Activated CD4-positive, alpha-beta T cell treated with anti-CD3 and anti-CD28 coated beads for 24 hours (primary cell): ENCODE measurements at places on chromosomes 6 and 20.

GRCh38 chr6:31621320-31621939 is 915 bp downstream of the PRRC2A start:
- no peak for DNase-seq

DNA sequence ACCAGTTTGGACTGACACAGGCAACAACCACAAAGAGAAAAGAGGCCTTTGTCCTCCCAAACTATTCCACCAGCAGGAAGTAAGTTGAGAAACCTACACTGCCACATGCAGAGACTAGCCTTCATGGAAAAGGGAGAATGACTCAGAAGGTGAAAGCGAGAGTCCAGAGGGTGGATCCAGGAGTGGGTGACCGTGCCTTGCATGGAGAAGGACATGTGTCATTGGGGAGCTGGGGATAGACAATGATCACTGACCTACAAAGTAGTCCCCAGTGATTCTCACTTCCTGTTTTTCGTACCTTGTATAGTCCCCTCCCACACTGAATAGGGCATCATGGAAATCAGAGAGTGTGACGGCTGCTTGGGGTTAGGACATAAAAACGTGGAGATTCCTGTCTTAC is 91.9 kb downstream of the MYLK4 start:
- no peak for DNase-seq

- DNase-seq = no peak
These were observed 158.7 kb upstream of the ZNF184 start for GRCh38 chr6:27631609-27631916.

DNA sequence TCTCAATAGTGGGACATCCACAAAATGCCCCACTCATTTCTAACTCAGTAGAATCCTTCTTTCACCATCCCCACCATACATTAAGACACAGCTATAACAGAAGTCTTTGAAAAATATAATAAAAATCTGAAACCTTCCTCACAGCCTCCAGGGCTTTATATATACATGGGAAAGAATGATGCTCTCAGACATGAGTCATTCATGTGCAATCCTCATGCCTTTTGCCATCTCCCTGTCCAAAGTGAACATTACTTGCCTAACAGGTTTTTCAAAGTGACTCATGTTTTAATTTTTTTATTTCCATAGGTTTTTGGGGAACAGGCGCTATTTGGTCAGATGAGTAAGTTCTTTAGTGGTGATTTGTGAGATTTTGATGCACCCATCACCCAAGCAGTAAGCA is 162.7 kb downstream of the RALGAPA2 start:
- DNase-seq = no peak

- DNase-seq = no peak
These were observed 16.0 kb upstream of the TAAR1 start for GRCh38 chr6:132675002-132675401.

DNA sequence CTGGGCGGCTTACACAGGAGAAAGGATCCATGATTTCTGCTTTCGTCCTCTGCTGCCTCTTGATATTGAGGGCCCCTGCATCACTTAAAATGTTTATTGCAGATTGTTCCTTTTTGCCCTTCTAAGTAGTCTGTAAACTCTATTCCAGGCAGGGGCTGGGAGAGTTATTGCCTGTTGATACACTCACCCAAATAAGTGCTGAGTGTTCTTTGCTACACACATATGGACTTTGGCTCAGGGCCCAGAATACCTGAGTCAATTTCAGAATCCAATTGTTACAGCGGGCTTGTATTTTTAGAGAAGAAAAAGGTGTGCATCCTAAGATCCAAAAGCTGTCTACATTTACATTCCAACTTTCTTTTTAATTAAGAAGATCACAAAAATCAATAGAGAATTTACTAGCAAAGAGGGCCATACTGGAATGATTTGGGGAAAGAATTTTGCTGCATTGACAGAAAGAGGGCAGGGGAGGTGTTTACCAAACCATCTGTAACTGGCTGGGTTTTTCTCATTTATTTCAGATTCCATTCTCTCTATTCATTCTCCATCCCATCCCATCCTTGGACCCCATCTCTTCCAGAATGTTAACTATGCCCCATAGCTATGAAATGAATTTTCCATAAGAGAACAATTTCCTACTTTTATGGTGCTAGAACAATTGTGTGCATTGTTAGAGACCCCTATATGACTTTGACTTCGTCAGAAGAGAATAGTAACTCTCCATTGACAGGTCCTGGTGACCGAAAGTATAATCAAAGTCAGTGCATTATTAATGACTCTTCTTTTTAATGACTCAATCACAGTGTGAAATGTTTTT is 959.9 kb upstream of the FLRT3 start:
- DNase-seq = no peak

DNA sequence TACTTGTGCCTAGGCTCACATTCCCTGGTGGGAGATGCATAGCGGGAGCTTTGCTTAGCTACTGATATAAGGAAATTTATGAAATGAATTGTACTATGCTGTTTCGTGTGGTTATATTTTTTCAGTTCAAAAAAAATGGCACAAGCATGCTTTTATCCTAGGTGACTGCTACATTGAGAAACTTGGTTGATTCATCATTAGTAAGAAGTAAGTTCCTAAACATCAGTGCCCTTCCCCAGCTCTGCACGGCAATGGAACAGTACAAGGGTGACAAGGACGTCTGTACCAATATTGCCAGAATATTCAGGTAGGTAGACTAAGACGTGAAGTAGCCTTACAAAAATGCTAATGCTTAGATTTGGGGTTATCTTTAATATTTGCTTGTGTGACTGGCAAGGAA is 79.7 kb downstream of the ARMC2 start:
- no peak for DNase-seq

DNA sequence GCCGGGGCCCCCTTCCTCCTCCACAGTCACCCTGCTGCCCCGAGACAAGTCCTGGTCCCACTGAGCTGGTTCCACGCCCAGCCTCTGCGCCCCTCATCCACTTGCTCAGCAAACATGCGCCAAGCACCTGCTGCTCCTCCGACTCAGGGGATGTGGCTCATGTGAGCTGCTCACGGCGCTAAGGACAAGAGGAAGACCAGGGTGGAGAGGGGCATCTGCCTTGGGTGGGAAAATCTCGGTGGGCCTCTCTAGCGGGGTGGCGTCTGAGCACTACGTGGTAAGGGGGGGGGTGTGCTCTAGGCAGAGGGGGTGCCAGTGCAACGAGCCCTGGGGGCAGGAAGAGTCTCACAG is 4.5 kb downstream of the LAMA5 start:
- no peak for DNase-seq

DNA sequence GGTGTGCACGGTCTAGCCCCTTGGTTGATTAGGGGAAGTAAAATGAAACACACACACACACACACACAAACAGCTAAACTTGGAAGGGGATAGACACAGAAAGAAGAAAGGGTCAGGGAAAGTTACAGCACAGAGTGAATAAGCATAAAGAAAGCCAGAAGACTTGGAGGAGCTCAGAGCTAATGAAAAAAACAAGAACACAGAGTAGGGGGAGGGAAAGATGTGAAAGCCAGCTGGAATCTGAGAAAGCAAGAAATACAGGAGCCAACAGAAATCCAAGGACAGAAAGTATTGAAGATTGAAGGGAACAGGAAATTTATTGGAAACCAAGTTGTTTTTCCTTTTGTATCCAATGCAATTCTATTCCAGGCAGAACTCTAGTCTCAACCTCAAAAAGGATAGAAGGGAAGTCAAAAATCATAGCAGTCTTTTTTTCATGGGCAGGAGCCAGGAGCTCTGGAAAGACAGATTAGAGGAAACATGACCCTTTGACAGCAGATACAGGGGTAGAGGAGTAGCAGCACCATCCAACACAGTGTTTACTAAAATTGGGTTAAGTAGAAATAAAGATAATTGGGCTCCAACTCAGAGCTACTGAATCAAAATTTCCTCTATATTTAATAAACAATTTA is 10.1 kb downstream of the HMGCLL1 start:
- DNase-seq = no peak

GRCh38 chr6:36781669-36782068 is 57.6 kb downstream of the CPNE5 start:
- DNase-seq = no peak

DNA sequence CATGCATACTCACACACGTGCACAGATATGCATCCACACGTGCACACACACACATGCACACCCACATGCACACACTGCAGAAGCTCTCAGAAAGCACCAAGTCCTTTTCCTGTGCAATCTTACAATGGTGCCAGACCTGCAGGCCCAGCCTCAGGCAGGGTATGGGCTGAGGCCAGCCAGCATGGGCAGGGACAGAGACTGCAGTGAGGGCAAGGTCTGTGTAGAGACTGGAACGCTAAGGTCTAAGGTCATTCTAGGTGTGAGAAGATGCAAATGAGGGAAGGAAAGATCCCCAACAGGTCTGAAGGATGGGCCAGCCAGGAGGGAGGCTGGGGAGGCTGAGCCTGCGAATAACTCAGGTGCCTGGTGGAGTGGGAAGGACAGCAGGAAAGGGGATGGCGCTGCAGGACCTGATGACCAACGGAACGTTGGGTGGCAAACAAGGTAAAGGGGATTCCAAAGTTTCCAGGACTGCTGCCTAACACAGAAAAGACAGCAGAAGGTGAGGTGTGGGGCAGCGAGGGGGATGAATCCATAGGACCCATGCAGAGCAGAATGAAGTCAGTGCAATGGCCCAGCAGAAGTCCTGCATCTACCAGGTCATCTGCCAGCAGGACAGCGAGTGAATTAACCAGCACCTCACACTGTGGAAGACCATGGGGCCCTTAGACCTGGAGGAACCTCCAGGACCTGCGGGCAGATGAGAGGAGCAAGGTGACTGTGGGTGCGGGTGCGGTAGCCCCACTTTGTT is 67.0 kb downstream of the ABHD12 start:
- no peak for DNase-seq

DNA sequence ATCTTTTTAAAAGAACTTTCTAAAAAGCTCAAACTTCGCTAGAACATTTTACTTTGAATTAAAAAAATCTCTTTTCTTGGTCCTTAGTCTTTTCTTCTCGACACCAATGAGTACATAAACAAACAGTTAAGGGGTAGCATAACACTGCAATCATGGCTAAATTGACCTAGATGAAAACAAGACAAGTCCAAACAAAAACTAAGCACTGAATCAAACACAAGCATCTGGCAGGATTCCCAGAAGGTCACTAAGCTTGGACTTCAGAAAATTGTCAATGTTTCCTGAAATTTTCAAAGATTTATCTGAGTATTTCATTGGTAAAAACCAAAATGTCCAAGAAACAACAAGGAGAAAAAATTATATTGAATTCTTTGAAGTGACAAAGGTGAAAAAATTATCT is 5.0 kb downstream of the COL21A1 start:
- DNase-seq = no peak

- no peak for DNase-seq
These were observed 110.1 kb downstream of the BMP2 start for GRCh38 chr20:6877633-6878032.

- DNase-seq = peak; percentile 51
These were observed 114.7 kb upstream of the BACH2 start for GRCh38 chr6:90411292-90411781.

DNA sequence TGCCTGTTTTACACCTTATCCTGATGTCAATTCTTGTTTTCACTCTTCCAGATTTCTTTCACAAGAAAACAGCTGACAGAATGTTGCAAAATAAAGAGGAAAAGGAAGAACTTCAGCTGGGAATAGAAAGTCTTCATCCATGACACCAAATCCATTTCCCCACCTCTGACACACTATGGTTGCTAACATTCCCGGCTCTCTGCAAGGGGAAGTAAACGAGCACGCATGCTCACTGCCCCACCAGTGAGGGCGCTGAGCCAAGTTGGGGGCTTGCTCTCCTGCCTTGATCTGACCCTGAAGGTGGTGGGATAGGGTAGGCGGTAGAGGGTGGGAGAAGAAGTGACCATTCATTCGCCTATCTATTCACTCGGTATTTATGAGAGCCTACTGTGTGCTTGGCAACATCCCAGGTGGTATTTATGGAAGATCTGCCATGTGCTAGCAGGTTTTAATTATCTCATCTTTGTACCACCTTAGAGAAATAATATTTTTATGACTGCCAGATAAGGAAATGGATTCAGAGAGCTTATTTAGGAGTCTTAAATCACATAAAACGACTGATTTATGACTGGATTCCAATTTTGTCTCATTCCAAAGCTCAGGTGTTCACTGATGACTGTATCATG is 206.2 kb downstream of the FOXC1 start:
- DNase-seq = no peak

DNA sequence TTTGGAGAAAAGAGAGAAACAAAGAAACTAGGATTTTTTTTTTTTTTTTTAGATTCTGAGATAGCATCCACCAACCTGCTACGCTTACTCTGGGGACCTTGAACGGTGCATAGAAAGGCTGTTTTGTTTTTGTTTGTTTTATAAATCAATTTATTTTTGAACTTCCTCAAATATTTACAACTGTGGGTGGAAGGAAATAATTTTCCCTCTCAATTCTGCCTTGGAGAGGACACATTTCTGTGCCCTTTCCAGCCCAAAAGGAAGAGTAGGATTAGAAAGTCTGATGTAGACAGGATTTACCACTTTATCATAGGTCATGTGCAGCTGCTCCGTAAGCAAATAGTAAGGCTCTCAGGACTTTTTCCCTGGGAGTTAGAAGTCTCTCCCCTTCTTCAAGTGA is 190.5 kb downstream of the NKAIN2 start:
- no peak for DNase-seq

DNA sequence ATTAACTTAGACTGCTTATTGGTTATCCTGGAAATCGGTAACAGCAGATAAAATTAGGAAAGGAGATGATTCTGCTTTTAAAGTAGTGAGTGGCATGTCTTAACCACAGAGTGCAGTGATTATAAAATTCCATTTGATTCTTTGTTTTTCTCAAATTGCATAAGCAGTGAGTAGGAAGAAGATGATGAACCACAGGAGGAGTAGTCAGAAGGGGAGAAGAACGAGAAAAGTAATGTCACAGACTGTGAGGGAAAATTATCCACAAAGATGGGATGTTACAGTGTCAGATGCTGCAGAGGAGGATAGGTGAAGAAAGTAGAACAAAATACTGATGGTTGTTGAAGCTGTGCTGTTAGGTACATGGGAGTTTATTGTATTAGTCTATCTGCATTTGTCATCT is 63.0 kb downstream of the ITCH start:
- no peak for DNase-seq

GRCh38 chr20:24102290-24102689 is 113.7 kb upstream of the GGTLC1 start:
- no peak for DNase-seq

DNA sequence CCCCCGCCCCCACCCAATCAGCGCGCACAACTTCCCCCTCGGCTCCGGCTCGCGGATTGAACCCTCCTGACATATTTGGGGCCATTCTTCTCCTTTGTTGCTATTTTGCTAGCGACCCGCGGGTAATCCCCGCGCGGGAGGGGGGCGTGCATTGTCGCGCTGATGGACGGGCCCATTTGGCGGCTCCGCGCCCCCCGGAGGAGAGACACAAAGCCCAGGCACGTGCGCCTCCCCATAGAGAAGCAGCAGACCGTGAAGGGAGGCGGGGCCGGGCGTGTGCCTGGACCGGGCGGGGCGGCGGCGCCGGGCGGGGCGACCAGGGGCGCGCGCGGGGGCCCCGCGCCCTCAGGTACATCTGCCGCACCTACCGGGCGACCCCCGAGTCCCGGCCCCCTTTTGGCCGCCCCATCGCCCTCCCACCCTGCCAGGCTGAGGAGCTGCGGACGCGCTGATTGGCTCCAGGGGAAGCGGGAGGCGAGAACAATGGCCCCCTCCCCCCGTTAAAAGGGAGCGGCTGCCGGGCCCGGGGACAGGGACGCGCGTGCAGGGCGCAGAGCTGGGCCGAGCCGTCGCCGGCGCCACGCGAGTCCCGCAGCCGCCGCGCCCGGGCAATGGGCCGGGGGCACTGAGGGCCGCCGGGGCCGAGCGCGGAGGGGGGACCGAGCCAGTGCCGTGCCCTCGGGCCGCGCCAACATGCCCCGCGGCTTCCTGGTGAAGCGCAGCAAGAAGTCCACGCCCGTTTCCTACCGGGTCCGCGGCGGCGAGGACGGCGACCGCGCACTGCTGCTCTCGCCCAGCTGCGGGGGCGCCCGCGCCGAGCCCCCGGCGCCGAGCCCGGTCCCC is at the start of gene INSM1:
Gene INSM1 (plus strand): TSS at position 530 of the 843 bp plus-strand sequence. CDS start 164 bp downstream, at position 694.
- DNase-seq = no peak
